ENCODE measurements at places on chromosomes 16 and 17. TPM values are rescaled to one million over a fixed set of nuclear protein-coding genes. Genes with fewer than 3 reads are reported as not detected.

Gene MNT
- total RNA-seq = 11.1 TPM

Gene KRT17
- total RNA-seq = not detected

Gene KRT39
- not detected for total RNA-seq

Gene ATP2C2
- 0.71 TPM for total RNA-seq

Gene HLF
- 0.11 TPM for total RNA-seq

Gene RPA1
- 94.4 TPM for total RNA-seq

Gene RNF40
- 45.6 TPM for total RNA-seq

Gene KRT36
- not detected for total RNA-seq

- no peak for DNase-seq
Observed at GRCh38 chr16:88951989-88952388, 25.0 kb downstream of the CBFA2T3 start.

DNA sequence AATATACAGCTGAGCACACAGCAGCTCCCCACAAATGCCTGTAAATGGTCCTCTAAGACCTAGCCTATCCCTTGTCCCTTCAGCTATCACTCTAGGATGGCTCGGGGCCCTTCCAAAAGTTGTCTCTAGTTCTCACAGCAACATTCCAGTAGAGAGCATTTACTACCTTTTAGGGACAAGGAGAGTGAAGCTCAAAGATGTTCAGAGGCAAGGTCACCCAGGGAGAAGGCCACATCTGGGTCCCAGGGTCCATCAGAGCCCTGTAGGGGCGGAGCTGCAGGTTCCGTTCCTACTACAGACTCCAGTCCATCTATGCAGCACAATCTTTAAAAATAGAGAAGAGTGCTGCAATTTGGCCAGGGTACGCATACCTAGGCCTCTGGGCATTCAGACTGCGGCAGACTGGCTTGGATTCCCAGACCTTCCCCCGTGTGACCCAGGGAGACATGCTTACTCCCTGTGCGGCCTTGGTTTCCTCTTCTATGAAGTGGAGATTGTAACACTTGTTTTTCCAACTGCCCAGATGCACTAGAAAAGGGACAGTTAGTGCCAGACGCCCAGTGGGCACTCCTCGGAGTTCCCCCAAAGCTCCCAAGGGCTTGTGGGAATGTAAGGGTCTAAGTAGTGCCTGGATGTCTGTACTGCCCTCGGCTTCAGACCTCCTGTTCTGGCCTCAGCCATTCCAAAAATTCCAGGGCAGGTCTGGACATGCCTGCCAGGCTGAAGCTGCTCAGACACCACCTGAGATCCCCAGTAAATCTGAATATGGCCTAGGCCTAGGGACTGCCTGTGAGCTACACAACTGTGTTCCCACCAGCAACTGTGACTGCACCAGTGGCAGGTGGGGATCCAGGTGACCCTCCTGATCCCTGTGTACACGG, 2.5 kb downstream of the SLC12A4 start:
- DNase-seq = no peak

GRCh38 chr17:75738218-75738802, 17.1 kb downstream of the ITGB4 start:
- no peak for DNase-seq

GRCh38 chr16:14672403-14672971, 21.6 kb downstream of the PLA2G10 start:
- no peak for DNase-seq

GRCh38 chr16:21190599-21190998, 20.8 kb downstream of the ZP2 start:
- no peak for DNase-seq

DNA sequence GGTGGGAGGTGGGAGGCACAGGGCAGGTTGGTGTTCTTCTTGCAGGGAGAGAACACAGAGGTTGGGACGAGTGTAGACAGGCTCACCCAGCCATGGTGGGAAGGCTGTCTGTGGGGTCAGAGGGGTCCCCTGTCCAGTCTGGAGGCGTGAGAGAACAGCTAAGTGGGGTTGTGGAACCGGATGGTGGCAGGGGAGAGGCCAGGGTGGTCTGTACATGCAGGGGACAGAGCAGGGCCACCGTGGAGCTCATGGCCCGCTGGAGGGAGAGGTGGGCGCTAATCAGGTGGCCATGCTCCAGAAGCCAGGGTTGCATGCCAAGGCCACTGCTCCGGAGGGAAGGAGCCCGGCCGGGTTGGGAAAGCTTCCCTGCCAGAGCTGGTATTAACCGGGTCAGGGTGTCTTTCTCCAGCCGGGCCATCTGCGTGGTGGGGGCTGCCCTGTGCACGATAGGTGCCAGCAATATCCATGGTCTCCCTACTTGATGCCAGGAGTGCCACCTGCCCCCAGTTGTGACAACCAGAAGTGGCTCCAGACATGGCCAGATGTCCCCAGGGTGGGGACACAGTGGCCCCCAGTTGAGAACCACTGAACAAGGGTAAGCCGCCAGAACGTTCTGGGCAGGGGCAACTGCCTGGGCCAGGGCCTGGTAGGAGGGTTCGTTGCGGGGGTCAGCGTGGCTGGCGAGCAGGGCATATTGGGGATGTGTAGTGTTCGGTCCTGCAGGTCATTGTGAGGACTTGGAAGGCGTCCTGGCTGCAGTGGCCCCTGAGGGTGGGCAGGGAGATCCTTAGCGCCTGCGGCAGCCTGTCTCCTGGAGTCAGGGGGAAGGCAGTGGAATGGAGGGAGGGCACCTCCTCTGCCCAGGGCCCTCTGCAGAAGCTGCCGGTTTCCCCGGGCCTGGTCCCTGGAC, 5.1 kb downstream of the SNN start:
- DNase-seq = no peak

GRCh38 chr16:80517846-80518245, 22.9 kb upstream of the DYNLRB2 start:
- no peak for DNase-seq

DNA sequence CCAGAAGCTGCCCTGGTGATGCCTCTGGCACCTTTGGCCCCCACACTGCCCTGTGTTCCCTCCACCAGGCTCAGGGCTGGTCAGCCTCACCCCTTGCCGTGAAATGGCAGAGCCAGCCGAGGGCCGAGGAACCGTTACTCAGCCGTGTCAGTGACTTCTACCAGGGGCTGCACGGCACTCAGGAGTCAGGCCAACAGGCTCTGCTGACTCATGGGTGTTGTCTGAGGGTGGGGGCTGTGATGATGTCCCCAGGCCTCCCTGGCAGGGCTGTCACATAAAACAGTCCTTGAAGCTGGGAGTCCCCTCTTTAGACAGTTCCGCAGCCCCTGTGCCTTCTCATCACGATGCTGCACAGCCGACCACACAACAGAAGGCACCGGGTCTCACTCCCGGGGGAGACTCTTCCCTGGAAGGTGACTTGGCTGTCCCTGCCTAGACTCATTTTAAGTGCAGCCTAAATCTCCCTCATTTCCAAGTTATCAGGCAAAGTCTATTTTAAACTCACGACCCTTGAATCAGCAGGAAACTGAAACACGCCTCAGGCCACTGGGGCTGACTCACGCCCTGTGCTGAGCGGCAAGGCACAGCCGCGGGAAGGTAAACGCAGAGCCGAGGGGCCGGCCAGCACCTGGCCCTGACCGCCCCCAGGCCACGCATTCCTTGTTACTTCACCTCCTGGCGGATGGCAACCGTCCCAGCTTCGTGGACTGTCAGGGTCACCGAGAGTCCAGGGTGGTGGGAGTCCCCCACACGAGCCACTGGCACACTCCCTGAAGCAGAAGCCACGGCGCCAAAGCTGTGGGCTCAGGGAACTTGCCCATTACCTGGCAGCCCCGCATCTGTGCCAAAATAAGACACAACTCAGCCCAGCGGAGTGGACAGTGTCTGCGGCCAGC, 102.6 kb downstream of the ZNF778 start:
- no peak for DNase-seq

DNA sequence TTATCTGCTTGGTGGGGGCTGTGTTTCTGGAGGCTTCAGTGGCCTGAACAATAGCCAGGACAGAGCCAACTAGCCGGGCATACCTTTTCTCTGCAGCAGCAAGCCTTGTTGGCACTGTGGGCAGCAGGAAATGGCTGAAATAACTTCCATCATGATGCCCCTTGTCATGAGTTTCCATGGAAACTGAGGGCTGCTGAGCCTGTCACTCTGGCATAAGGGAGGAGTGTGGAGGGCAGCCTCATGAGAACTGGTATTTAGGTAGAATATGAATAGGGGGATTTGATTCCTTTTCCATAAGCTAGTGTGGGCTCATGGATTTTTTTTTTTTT, 39.4 kb downstream of the PLCG2 start:
- DNase-seq = no peak

DNA sequence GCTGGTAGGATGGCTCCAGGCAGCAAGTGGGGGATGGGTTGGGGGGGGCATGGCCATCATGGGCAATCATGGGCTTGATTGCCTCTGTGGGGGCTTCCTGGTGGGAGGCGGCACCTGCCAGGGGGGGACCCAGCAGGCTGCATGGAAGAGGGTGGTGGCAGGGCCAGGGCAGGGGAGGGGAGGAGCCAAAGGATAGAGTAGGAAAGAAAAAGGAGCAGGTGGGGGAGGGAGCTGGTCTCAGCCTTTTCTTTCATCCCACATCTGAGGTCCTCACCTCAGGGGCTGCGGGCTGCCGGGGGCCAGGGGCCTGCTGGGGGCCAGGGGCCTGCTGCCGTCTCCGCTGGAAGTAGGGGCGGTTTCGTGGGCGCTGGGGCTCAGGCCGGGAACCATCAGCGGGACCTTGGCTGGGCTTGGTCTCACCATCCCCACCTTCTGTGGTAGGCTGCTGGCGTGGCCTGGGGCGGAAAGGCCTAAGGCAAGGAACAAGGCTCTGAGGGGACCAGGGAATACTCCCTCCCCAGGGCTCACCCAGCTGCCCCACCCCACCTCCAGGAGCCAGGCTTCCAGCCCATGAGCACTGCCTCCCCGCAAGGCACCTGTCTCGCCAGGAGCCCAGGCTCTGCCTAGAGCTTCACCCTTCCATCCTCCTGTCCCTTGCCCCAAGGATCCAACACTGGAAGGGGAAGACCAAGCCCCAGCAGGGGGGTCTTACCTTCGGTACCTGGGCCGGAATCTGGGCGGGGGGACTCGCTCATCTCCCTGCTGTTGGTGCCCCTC, 5.0 kb downstream of the YBX2 start:
- DNase-seq = no peak

GRCh38 chr16:25585526-25585925, 106.2 kb upstream of the HS3ST4 start:
- no peak for DNase-seq

DNA sequence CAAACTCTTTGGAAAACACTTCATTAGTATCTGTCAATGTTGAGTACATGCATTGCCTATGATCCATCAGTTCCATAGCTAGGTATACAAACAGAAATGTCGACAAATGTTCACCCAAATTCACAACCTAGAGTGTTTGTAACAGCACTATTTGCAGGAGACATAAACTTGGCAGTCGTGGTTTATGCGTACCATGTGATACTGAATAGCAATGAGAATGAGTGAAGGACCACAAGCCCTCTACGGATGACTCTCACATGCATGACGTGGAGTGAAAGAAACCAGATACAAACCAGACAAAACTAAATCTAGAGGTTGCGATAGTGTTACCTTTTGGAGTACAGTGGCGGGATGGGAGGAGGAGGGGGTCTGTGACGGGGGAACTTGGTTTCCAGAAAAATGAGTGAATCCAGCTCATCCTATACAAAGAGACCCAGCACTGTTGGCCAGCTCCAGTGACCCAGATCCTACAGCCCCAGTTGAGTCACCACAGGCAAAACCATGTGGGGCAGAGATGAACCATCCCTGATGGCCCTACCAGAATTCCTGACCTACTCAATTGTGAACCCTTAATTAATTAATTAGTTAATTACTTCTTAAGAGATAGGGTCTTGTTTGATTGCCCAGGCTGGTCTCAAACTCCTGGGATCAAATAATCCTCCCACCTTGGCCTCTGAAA, 15.9 kb upstream of the ULK2 start:
- DNase-seq = no peak

GRCh38 chr16:8853611-8854010, 15.2 kb downstream of the CARHSP1 start:
- DNase-seq = no peak

DNA sequence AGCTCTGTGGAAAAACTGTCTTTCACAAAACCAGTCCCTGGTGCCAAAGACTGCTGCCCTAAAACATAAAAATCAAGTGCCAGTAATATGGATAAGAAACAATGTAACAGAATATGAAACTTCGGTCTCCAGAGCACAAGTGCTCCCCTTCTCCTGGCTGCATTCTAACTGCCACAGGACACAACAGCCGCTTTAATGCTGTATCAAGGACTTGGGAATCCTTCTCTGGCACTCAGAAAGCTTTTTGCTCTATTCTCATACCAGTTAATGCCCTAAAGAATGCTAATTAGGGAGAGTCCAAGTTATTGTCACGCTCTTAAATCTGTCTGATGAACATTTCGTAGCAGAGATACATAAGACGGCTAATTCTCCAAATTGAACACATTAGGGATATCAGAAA, 90.9 kb downstream of the PARN start:
- DNase-seq = peak; percentile 43

DNA sequence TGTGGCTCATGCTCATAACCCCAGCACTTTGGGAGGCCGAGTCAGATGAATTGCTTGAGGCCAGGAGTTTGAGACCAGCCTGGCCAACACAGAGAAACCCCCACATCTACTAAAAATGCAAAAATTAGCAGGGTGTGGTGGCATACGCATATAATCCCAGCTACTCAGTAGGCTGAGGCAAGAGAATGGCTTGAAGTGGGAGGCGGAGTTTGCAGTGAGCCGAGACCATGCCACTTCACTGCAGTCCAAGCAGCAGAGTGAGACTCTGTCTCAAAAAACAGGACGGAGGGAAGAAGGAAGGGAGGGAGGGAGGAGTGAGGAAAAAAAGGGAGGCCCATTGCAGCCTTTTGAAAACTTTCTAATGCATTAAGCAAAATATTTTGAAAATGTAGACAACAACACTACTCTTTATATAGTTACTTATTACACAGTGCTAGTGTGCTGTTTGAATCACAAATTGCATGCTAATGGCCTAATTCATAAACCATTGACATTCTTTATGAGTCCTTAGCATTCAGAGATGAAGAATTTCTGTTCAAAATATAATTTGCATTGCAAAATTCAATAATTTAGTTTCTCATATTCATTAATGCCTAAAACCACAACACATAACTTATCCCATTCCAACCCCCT, 59.4 kb downstream of the TMEM114 start:
- DNase-seq = no peak

DNA sequence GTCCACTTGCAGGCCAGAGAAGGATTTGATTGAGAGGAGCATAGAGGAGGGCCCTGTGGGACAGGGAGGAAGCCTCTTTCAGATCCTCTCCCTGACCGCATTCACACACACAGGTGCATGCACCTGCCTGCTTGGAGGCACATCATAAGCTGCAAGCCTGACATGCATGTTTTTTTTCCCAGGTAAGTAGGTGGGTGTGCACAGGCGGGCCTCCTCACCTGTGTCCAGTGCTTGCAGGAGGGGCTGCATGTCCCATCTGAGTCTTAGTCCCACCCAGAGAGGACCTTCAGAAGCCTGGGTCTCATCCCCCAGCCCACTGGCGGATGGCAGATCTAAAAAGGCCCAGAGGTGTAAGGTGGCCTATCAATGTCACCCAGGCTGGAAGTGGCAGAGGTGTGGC, 130.8 kb downstream of the TMEM132E start:
- no peak for DNase-seq

DNA sequence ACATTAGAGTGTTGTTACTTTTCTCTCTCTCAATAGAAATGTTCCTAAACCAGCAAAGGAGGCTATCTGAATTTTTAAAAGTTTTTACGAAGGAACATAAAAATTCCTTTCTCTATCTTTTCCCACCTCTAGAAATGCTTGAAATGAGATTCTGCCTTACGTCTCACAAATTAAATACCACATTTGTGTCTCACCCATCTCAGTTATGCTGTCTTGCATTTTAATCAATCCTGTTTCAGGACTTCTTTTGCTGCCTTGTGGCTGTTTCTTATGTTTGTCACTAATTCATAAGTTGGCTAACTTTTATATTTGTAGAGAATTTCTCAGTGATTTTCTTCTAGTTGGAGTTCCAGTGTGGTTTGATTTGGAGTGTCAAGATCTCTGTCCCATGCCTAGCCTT, 3.5 kb downstream of the OMG start:
- no peak for DNase-seq
